ENCODE measurements at places on chromosomes 12 and 14.

DNA sequence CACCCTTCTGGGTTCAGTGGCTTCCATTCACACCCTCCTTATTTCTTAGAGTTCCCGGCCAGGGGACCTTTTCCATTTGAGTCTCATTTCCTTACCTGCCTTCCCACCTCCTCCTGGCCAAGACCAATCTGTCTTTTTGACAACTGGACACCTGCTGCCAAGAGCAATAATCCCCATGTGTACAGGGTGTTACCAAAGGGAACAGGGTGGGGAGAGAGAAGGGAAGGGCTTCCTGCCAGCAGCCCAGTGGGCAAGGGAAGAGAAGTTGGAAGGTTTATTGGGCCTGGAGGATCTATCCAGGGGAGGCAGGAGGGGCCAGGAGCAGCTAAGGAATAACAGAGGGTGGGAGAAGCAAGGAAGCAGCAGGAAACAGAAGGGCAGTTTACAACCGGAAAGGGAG, 346.2 kb downstream of the C12orf75 start:
- no peak overlapping the region for H3K4me3 ChIP-seq
- no peak for DNase-seq
- no peaks in the 10 kb centered on the region for H3K27me3 ChIP-seq

- H3K4me3 ChIP-seq, result peak overlapping the region; percentile 37
- no peaks in the 10 kb centered on the region for H3K27me3 ChIP-seq
Observed at GRCh38 chr14:55373784-55374705, 37.6 kb downstream of the ATG14 start.

GRCh38 chr14:93751946-93752655, 36.2 kb downstream of the PRIMA1 start:
- no peak for DNase-seq
- no peaks in the 10 kb centered on the region for H3K4me1 ChIP-seq
- H3K36me3 ChIP-seq, result no peaks in the 10 kb centered on the region
- no peak overlapping the region for H3K27ac ChIP-seq
- peaks cover 11% of the 10 kb centered on the region for H3K27me3 ChIP-seq

DNA sequence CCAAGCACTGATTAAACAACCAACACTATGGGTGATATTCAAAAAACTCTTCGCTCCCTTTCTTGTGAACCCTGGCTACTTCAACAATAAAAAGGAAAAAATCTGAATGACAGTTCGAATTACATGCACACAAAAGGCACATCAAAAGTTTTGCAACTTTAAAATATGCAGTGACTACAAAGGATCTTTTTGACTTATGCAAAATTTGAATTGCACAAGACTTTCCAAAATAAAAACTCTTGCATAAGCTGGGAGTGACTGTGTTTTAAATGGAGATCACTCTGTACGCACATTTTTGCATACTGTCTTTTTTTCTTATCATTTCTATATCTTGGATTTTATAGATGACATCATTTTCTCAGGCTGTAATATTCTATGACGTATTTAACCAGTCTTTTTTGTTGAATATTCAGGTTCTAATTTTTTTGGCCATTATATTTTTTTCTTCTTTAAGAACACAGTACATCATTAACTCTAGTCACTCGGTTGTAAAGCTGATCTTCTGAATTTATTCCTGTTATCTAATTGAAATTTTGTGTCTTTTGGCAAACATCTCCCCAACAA, 667.6 kb upstream of the TBX3 start:
- no peak overlapping the region for H3K27ac ChIP-seq
- no peak overlapping the region for H3K4me3 ChIP-seq
- H3K4me1 ChIP-seq, result no peaks in the 10 kb centered on the region
- H3K36me3 ChIP-seq, result no peaks in the 10 kb centered on the region
- no peak for DNase-seq

GRCh38 chr14:58898655-58899316, 261.0 kb downstream of the DACT1 start:
- H3K4me3 ChIP-seq, result no peak overlapping the region
- H3K4me1 ChIP-seq, result no peaks in the 10 kb centered on the region
- H3K27ac ChIP-seq, result no peak overlapping the region
- no peaks in the 10 kb centered on the region for H3K27me3 ChIP-seq
- no peak for DNase-seq
- H3K36me3 ChIP-seq, result no peaks in the 10 kb centered on the region

DNA sequence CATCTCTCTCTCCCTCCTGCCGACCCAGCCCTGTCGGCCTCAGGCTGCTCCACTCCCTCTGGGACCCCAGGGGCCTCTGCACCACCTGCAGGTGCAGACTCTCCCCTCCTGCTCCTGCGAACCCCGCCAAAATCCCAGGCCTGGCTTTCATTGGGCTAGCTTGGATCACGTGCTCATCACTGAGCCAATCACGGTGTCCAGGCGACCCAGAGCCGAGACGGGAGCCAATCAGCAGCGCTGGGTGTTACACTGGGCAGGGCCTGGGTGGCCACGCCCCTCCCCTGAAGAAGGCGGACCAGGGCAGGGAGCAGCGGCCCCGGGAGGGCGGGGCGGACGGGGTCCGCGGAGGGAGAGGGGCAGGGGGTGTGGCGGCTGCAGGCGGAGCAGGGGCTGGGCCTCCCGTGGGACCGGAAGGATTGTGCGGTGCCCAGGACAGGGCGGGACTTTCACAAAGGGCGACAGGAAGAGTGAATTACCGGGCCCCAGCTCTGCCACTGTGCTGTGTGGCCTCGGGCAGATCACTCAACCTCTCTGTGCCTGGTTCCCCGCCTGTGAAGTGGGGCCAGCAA, 66.6 kb upstream of the FBRSL1 start:
- no peak overlapping the region for H3K27ac ChIP-seq
- no peak for DNase-seq
- no peaks in the 10 kb centered on the region for H3K4me1 ChIP-seq
- no peaks in the 10 kb centered on the region for H3K27me3 ChIP-seq
- H3K4me3 ChIP-seq, result no peak overlapping the region

- H3K4me3 ChIP-seq, result no peak overlapping the region
- H3K27ac ChIP-seq, result no peak overlapping the region
- H3K27me3 ChIP-seq, result peaks cover 10% of the 10 kb centered on the region
- DNase-seq, result no peak
Observed at GRCh38 chr14:103002578-103003350, 54.6 kb downstream of the CDC42BPB start.

DNA sequence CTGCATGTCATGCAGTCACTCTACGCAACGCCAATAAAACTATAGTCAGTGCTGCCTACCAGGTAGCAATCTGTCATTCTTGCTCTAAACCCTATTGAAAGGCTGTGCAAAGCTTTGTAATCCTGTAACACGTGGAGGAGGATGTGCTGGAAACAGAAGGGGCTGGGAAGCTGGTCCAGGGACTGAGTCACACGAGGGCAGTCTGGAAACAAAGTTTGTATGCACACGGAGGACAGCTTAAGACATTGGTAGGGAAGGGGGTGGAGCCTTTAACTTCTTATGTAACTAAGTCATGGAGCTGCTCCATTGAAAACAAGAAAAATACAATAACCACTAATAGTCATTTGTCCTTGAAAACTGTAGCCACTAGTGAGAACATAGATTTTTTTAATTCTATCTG, 128.0 kb downstream of the BCAT1 start:
- H3K27me3 ChIP-seq, result no peaks in the 10 kb centered on the region
- peaks cover 6% of the 10 kb centered on the region for H3K4me1 ChIP-seq
- H3K27ac ChIP-seq, result no peak overlapping the region
- H3K4me3 ChIP-seq, result no peak overlapping the region

- DNase-seq, result peak; percentile 62
- H3K27me3 ChIP-seq, result no peaks in the 10 kb centered on the region
- peaks cover 66% of the 10 kb centered on the region for H3K36me3 ChIP-seq
- peak overlapping the region; percentile 93 for H3K4me3 ChIP-seq
- peaks cover 83% of the 10 kb centered on the region for H3K4me1 ChIP-seq
Observed at GRCh38 chr12:111438481-111438880, 32.8 kb downstream of the SH2B3 start.

- peak overlapping the region; percentile 95 for H3K27ac ChIP-seq
- no peaks in the 10 kb centered on the region for H3K27me3 ChIP-seq
- no peak for DNase-seq
- H3K4me1 ChIP-seq, result peaks cover 35% of the 10 kb centered on the region
Observed at GRCh38 chr12:106987846-106988245, 900 bp upstream of the MTERF2 start.
